ENCODE measurements at places on chromosomes 2 and 18.

GRCh38 chr2:85183076-85183475, 49.9 kb downstream of the TCF7L1 start:
- DNase-seq = no peak

GRCh38 chr2:45432406-45432805, 178.7 kb downstream of the SRBD1 start:
- DNase-seq = no peak

DNA sequence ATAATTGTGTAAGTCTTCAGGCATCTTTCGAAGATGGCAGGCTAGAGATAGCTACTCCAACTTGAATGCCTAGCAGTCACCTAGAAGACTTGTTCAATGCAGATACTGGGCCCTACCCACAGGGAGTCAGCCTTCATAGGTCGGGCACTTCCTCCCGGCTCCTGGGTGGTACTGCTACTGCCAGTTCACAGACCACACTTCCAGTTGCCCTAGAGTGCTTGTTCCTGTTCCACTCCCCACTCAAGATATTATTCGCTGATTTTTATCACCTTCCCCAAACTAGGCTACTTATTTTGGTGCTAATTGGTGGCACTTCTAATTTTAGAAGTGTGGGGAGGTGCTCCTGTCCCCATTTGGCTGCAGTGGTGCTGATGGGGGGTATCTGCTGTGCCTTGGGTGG, 34.2 kb downstream of the INPP4A start:
- no peak for DNase-seq

DNA sequence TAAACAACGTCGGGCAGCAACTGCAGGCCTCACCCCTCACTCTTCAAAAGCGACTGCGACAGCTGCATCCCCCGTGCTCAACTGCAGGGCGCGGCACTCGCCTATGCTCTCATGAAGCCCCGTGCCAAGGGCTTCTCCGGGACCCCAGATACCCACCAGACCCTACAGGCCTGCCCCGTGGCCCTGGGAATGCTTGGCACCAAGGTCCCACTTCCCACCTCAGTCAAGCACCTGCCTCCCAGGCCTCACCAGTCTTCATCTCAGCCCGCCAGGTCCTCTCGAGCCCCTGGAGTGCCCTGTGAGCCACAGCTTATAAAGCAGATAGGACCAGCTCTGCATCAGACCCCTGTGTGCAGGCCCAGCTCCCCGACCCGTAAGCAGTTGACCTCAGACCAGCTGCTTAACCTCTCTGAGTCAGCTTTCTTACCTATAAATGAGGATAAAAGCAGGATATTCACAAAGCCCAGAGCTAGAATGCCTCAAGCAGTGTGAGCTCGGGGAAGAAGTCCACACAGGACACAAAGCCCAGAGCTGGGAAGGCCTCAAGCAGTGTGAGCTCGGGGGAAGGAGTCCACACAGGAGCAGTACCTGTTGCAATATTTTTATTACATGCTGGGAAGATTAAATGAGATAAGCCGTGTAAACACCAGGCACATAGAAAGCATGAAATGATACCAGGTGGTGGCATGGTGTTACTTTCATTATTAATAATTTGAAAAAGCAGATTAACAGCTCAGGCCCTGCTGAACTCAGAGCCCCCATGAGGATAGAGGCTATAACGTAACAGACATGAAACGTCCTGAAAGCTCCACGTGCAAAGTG, 96.9 kb downstream of the HDAC4 start:
- DNase-seq = no peak

DNA sequence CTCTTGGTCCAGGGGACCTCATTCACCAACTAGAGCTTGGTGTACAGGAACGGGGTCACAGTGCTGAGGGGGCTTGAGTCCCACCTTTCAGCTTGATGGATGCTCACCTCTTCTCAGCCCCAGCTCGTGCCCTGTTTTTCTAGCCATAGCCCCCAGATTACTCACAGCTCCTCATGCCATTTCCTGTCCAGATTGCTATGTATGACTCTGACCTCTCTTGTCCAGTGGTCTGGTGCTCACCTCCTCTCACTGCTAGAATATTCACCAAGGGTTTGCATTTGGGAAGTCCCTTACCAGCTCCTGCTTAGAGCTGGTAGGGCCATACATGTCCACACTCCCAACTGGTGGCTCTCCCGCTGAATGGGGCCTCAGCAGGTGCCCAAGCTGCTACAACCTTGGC, 5.9 kb downstream of the LBX2 start:
- DNase-seq = no peak

GRCh38 chr2:234137400-234138014, 87.0 kb downstream of the SPP2 start:
- no peak for DNase-seq

GRCh38 chr18:22211657-22212056, 42.3 kb downstream of the GATA6 start:
- no peak for DNase-seq

DNA sequence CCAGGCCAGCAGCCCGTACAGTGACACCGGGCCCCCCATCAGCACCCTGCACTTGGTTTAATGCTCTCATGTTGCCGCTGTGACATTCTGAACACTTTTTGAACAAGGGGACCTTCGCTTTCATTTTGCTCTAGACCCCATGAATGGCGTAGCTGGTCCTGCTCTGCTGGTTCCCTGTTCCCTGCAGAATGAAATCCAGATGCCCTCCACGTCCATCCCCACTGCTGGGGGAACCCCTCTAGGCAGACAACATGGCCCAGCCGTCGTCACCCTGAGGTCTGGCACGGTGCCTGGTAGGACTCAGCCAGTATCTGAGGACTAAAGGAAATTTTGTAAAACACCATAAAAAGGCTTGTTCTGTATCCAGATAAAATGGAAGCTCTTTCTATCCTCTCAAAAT, 128.6 kb downstream of the KCTD1 start:
- no peak for DNase-seq

- DNase-seq = no peak
Observed at GRCh38 chr2:16228471-16228870, 288.1 kb downstream of the MYCN start.

GRCh38 chr2:26848336-26849055, 564 bp downstream of the DPYSL5 start:
- no peak for DNase-seq

GRCh38 chr18:48646976-48647375, 108.1 kb downstream of the CTIF start:
- DNase-seq = no peak

- no peak for DNase-seq
Observed at GRCh38 chr2:217366966-217367365, 507.1 kb upstream of the TNP1 start.

DNA sequence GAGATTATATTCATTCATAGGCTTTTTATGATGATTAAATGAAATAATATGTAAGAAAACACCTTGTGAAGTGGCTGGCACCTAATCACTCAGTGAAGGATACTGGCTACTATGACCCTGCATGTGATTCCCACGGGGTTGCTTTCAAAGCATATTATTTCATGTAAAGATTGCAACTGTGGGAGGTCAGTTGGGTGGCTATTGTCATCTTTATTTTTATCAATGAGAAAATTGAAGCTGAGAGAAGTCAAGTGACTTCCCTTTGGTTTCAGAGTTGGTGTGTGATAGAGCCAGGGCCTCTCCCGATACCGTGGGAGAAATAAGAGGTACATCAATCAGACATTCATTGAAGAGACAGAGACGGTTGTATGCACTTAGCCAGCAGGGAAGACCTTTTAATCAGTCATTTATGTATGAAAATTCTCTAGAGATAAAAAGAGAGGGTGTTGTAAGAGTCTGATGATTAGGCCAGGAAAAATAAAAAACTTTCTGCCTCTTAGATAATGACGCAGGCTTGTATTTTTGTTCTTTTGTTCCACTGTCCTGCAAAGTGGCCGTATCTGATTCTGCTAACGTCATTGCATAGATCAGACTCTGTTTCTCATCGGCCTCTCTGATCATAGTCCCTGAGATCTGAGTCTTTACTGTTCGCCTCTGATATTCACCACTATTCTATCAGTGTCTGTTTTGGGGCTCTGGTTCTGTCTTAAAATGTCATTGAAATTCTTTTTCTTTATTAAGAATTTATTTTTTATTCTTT, 50.5 kb downstream of the QPCT start:
- no peak for DNase-seq

DNA sequence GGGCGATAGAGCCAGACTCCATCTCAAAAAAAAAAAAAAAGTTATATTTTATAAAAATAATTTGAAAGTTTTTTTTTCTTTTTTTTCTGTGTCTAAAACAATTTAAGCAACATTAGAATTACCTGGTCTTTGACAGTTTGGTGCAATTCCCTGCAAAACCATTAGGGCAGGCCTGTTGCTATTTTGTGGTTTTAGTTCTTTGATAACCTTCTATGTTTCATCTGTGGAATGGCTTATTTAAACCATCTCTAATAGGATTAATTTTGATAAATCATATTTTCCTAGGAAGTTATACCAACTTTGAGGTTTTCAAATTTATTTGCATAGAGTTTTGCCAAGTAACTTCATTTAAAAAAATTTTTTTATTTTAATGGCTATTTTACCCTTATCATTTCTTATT, 141.2 kb upstream of the TWIST2 start:
- no peak for DNase-seq

- DNase-seq = no peak
Observed at GRCh38 chr2:10811517-10811916, 1.1 kb downstream of the PDIA6 start.

DNA sequence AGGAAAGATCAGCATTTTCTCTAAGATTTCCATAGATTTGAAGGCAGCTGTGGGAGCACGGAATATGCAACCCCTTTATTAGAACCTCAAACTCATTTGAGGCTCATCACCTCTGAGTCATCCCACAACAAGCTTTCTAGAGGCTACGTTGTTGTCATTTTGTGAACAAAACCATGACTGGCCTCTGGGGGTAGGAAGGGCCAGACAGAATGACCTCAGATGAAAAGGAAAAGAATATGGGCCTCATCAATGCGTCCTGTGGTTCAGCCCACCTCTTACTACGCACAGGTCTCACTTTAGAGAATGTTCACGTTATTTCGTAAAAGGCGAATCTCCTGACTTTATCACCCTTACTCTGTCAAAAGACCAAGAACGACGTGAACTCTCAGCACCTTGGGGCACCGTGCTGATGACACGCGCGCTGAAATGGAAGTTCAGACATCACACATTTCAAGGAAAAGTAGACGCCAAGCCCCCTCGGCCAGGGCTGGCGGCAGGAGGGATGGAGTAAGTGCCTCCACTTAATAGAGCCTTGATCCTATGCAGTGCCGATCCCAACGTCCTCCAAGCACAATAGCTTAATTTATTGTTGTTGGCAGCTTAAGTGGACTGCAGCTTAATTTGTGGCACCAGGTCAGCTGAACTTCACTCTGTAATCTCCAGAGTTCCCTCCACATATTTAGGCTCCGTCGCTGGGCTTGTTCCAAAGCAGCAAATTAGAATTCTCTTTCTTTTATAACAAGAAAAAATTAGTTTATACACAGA, 208.3 kb downstream of the EIPR1 start:
- DNase-seq = no peak

DNA sequence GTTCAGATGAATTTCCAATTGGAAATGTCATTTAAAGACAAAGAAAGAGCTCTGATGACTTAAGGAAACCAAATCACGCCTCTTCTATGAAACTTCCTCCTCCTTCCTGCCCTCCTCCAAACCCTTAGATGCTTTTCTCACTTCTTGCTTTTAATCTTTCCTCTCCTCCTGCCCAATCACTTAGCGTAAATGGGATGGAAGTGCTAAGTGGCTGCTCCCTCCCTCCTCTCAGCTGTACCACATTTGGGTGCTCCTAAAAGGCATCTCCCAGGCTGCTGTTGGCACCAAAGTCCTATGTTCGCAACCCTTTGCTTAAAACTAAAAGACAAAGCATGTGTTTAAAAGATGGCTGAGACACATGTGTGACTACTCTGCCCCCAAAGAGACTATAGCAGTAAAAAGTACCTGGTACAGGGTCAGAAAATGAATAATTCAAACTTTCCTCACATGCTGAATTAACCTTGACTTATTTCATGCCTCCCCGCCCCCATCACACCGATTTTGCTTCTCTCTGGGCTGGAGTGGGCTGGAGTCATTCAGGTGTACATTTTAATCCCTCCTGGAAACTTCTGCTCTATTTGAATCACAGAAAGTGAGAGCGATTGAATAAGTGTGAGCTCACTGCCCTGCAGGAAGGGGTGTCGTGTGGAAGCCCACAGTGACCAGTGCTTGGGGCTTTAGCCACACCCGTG, 59.2 kb upstream of the KLF7 start:
- no peak for DNase-seq

GRCh38 chr18:75108579-75109318, 100.2 kb downstream of the PTGR3 start:
- no peak for DNase-seq

GRCh38 chr2:119487434-119488244, 36.6 kb downstream of the SCTR start:
- no peak for DNase-seq

- no peak for DNase-seq
Observed at GRCh38 chr18:73777356-73778031, 370.1 kb downstream of the FBXO15 start.

DNA sequence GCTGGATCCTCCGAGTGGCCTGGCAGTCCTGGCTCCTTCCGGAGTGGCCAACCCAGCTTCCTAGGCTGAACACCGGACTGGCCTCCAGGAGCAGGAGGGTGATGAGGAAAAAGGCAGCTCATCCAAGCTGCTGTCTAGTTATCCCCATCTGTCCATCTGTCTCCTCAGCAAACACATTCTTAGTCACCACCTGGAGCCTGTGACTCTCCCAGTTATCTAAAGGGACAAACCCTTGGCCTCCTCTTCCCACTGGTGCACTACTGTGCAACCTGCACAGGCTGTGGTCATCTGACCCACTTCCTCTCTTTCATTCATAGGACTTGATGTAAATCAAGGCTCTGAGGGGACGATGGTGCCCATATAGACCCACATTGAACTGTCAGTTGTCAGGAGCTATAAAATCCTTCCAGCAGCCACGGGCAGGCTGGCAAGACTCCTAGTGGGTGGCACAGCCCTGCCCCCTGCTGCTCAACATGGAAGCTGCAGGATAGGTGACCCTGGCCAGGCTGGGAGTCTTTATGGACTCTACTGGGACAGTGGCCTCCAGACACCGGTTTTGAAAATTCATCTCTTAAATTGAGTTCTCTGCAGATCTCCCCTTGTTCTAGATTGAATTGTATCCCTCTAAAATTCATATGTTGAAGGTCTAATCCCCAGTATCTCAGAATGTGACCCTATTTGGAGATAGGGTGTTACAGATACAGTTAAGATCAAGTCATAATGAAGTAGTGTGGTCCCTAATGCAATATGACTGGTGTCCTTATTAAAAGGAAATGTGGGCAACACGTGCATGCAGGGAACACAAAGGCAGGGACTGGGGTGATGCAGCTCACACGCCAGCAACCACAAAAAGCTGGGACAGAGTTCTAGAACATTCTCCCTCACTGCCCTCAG, 29.3 kb upstream of the DUSP2 start:
- peak; percentile 79 for DNase-seq

DNA sequence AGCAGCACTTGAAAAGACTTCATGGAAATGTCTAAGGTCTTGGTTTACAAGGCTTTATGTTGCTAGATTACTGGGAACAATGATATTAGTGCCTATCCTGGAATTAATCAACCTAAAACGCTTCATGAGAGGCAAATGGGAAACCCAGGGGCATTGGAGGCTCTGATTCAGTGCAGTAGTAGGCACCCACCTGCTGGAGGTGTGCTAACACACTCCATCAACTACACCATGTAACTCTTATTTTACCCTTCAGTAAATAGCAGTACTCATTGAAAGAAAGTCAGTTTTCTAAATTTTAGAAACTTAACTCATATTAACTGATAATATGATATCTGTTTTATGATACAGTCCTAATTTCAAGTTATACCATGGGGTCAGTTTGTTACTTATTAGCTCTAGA, 17.4 kb upstream of the HNRNPA3 start:
- no peak for DNase-seq
